ENCODE measurements at places on chromosomes 13 and 19.
A peak's percentile ranks its signal among the peaks of the same experiment; 100 is the strongest.

GRCh38 chr13:39967199-39967959 is 311.9 kb downstream of the COG6 start:
- no peak for DNase-seq

DNA sequence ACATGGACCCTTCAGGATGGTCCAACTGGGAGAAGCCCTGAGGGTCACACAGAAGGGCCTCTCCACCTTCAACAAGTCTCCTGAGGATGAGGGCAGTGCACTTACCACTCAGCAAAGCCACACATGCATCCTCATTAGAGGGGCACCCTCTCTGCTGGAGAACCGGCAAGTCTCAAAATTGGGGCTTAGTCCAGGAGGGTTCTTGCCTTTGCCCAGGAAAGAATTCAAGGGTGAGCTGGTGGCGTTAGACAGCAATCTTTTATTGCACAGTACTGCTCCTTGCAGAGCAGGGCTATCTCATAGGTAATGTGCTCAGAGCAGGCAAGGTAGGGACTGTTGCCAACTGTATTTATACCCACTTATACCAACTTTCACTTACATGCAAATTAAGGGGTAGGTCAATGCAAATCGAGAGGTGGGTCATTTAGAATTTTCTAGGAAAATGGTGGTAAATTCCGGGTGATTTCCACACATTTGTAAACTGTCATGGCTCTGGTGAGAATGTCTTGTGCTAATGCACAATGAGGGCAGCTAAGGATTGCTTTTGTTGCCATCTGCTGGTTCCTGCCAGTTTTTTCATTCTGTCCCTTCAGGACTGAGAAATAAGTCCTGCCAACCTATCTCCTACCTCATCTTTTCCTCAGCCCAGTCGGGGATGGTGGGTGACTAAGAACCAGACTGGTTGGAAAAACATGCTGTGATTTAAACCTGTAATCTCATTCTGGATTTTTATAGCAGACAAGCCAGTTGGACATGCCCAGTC is 27.8 kb upstream of the IGSF23 start:
- no peak for DNase-seq

DNA sequence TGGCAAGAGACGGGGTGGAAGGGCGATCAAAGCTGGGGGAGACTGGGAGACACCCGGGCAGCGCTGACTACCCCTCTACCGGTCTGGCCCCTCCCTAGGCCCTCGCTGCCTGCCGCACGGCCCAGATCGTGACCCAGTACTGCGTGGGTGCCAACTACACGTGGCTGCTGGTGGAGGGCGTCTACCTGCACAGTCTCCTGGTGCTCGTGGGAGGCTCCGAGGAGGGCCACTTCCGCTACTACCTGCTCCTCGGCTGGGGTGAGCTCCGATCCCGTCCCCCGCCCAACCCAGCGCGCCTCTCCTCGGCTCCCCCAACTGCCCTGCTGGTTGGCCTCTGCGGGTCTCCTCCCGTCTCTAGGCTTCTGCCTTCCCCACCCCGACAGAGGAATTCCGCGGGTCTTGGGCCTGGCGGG is 8.8 kb downstream of the GIPR start:
- DNase-seq: peak; percentile 54

DNA sequence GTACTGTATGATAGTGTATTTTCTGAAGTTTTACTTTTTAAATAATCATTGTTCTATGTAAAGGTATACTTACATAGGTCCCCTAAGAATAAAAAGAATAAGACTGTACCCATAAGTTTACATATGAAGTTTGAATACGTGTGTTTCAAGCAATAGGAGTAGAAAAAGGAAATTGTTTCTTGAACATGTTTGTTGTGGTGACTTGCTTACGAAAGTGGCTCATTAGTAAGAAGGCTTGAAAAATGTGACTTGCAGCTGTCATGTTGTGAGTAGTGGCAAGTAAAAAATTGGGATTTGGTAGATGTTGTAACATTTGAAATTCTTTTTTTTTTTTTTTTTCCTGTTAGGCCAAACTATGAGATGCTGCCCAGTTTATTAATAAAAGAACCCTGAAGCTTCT is 203.3 kb downstream of the LMO7 start:
- DNase-seq: no peak

DNA sequence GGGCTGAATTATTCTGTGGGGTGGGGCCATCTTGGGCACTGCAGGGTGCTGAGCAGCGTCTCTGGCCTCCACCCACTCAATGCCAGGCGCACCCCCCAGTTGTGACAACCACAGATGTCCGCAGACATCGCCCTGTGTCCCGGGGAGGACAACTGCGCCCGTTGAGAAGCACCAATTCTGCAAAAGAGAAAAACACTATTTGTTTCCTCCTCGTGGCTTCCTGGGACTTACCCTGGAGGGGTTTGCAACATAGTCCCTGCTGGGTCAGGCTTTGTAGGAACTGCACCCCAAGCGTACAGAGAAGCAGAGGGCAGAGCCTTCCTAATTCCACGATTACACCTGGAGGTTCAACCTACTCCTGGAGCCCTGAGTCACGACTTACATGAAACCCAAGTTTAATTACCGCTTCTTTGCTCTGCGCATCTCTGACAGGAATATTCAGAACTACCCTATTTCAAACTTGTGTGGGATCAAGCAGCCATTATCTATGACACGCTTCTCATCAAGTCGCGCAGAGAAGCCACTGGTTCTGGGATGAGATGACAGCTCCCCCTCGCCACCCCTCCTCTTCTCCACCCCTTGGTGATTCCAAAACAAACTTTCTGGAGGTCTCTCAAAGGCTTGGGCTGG is 11.1 kb upstream of the SLC39A3 start:
- DNase-seq: no peak

DNA sequence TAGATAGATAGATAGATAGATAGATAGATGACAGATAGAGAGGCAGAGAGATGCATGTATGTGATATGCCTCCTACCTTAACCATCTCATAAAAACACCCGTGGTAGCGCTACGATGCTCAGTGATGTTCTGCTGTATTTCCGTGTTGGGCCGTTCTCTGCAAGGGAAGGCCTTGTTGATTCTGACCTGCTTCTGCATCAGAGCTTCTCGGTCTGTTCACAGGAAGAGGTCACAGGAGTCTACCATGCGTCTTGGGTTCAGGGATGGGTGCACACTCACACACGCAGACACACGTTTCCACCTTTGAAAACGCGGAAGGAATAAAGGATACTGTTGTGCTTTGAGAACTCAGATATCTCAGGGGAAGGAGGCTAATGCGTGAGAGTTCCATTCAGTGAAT is 316.9 kb downstream of the TEX29 start:
- no peak for DNase-seq

DNA sequence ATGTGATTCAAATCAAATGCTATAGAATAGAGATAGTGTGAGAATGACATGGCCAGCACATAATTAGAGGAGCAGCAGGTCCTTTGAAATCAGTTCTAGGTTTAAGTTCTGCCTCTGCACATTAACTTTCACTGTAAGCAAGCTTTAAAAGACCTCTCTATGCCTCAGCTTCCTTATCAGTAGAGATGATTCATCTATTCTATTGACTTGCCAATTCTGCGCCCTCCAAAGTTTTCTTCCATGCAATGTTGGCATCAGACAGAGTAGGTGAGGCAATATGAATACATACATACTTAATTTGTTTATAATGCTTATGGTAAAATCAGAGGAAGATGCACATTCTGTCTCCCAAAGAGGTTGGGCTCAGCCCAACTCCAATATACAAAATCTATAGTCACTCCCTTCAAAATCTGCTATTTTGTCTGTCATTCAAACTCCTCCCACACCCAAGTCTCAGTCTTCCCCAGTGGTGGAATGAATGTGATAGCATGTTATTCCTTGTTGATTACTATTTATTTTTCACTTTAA is 525.5 kb downstream of the RFC3 start:
- no peak for DNase-seq

GRCh38 chr13:51230477-51231105 is 8.4 kb downstream of the FAM124A start:
- DNase-seq: no peak

GRCh38 chr19:13289295-13289694 is 139.1 kb downstream of the IER2 start:
- DNase-seq: no peak

DNA sequence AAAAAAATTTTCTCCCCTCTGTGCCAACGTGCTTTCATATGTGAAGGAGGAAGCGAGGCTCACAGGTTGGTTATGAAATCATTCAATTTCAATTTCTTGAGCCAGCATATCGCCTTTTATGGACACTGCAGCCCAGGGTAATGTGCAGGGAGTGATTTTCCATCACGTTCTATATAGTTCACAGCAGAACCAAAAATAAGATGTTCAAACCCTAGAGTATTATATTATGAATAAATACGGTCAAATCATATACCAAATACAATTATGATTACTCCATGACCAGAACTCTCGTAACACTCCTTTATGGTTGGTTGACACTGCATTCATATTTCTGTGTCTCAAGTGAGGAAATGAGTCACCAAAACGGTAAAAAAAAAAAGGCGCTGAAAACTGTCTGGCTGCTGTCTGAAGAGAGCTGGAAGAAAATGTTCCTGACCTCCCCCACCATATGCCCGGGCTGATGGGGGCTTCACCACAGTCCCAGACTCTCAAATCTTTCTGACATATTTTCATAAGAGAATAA is 75.8 kb upstream of the UBAC2 start:
- no peak for DNase-seq

- DNase-seq: no peak
Measured at GRCh38 chr19:30492586-30493270, 120.5 kb downstream of the ZNF536 start.

DNA sequence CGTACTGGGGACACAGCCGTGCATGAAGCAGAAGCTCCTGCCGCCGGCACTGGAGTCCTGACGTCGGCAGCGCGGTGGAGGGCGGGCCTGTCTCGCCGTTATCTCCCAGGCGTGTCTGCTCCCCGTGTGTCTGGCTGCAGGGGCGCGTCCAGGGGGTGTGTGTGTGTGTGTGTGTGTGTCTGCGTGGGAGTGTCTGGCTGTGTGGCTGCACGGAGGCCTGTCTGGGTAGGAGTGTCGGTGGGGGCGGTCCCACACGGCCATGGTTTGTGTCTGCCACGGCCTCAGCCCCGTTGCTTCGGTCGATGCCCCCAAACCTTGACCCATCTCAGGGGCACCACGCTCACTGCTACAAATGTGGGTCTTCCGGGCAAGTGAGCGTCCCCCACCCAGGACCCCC is 18.3 kb downstream of the ARID3A start:
- no peak for DNase-seq

DNA sequence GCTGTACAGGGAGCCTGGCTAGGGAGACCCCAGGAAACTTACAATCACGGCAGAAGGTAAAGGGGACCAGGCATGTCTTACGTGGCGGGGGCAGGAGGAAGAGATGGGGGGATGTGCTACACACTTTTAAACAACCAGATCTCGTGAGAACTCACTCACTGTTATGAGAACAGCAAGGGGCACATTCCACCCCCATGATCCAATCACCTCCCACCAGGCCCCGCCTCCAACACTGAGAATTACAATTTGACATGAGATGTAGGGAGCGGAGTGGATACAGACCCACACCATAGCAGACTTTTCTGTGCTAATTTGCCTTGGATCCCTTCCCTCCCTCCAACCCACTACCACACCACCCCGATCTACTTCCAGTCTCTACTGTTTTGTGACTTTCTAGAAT is 106.7 kb upstream of the PEG3 start:
- no peak for DNase-seq

- no peak for DNase-seq
Measured at GRCh38 chr13:64453831-64454230, 2776.3 kb downstream of the PCDH9 start.

DNA sequence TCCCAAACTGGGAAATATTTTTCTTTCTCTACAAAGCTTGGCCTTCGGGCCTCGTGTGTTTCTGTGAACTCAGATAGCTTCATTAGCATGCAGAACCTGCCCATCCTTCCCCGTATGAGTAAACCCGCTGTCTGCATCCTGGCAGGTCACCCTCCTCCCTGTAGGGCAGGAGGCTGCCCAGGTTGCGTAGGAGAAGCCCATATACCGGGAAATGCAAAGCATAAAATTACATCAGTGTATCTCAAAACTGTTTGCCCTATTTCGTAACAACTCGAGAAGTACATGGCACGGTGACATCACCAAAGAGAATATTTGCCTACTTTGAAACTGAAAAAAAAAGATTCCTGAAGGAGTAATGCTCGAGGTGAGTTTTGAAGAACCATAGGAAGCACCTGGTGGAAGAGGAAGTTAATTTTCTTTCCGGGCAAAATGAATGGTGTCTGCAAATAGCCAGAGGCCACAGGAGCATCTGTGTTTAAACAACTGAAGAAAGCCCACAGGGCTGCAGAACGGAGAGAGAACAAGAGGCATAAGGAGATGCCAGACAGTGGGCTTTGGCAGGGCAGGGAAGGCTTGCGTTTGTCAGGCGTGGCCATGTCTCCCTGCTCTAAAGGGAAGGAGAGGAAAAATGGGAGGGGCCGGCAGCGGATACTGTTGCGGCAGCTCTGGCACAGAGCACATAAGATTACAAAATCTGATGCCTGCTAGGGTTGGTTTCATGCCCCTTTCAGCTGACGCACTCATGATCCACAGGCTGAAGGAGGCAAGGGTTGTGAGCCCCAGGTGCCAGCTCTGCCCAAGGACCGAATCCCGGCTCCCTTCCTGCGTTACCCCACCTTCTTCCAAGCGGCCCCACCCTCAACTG is 81.4 kb downstream of the IRS2 start:
- DNase-seq: no peak

DNA sequence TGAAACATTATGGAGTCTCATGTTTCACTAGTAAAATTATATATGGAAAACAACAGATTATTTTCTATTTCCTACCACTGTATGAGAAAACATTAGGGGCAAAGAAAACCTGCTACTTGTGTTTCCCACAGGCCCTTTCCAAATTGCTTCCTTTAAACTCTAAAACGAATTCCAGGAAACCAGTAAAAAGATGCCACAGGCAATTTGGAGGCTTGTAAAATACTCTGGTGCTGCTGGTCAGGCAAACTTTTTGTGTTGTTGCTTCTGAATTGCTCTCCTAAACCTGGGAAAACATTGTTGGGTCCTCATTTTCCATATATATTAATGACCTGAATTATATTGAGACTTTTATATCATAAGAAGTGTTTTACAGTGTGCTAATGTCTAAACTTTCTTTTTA is 141.5 kb downstream of the TDRD3 start:
- DNase-seq: no peak

GRCh38 chr13:68428292-68428691 is 1198.2 kb upstream of the PCDH9 start:
- DNase-seq: no peak

DNA sequence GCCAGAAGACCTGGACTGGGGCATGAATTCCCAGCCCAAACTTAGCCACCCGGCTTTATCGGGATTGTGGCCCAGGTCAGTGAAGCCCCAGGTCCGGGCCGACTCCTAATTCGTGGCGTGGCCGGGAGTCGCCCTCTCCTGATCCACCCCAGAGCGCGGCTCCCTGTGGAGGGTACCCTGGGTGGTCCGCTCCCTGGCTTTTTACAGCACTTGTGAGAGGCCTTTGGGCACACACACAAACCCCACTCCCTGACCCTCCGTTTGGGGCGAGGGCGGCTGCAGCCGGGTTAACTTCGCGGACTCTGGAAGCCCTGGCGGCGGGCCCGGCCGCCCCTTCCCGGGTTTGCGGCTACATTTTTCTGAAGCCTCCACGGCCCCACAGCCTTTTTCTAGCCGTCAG is 56.4 kb downstream of the ZNF568 start:
- no peak for DNase-seq
